ENCODE measurements at places on chromosomes 2 and 18.

DNA sequence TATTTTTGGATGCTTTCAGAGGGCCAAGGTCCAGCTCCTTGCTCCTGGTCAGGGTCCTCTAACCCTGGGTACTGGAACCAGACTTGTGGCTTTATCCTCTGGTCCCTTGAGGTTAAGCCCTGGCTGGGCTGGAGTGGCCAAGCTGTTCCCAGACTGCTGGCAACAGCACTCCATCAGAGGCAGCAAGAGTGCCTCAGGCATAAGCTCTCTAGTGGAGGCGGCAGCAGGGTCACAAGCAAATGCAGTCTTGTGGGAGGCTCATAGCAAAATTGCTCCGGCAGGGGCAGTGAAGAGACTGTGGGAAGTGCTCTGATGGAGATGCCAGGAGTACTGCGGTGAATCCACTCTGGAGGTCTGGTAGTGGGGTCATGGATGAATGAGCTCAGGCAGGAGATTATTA is 128.9 kb upstream of the OTOS start:
- DNase-seq: no peak

- peak; percentile 52 for DNase-seq
Observed at GRCh38 chr2:160353166-160353565, 140.4 kb downstream of the RBMS1 start.

DNA sequence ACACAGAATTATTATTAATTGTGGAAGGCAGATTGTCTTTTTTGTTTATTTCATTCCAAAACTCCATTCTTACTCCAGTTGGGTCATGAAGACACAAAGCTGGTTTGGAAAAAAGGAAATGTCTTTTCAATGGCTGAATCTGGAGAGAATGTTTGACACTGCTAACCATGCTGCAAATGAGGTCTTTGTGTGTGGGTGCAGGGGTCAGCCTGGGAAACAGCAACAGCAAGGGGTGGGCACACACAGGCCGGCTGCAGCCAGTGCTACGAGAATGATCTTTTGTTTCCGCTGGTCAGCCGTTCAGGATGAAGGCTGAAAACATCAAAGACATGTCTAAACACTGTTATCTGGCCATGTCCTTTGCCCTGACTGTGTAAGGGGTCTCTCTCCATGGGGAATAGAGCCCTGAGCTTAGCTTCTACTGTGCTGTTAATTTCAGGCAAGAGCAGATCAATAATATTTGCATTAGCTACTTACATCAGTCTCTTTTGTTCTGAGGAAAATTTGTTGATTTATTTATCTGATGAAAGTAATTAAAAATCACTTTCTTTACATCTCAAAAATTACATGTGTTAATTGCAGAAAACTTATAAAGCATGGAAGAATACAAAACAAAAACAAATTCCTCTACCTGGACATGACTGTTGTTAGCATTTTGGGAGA is 33.3 kb upstream of the E2F6 start:
- no peak for DNase-seq

- peak; percentile 95 for DNase-seq
Observed at GRCh38 chr18:36354989-36355388, 57.5 kb downstream of the FHOD3 start.

GRCh38 chr18:26656944-26657536 is 108.7 kb upstream of the KCTD1 start:
- DNase-seq: peak; percentile 75

GRCh38 chr2:229798446-229799155 is 84.2 kb upstream of the DNER start:
- DNase-seq: no peak

GRCh38 chr2:151862700-151863099 is 34.5 kb upstream of the ARL5A start:
- no peak for DNase-seq

- peak; percentile 80 for DNase-seq
Observed at GRCh38 chr18:23131693-23132319, 3.5 kb upstream of the CABLES1 start.

DNA sequence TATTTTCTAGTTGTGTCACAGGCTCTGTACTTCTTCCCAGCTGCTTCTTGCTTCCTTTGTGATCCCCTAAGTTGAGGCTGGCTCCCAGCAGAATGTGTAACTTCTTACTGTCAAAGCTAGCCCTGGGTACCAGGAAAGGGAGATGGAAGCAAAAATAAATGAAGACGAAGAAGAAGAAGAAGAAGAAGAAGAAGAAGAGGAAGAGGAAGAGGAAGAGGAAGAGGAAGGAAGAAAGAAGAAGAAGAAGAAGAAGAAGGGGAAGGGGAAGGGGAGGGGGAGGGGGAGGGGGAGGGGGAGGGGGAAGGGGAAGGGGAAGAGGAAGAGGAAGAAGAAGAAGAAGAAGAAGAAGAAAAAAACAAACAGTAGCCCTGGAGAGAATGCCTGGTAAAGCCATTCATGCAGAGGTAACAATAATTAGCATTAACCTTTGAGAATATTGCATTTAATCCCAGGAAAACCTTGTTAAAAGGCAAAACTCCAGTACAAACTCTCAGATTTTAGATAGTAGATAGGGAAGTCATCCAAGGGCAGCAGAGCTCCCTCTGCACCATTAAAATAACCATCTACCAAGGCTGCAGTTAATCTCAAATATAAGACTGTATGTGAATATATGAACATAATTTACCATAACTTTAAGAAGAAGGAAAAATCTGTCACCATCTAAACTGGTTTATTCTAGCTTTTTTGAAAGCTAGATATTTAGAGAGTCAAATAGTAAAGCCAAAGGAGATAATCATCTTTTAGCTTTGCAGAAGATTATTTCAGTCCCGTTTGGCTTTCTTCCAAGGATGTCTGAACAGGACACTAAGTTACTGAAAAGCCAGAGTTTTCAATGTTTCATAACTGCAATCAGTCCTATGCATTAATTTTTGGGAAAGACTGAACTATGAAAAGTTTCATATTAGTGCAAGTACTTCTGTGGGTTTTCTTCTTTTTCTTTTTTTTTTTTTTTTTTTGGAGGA is 44.3 kb upstream of the FBXO11 start:
- no peak for DNase-seq

GRCh38 chr18:46166261-46166970 is 62.2 kb downstream of the HAUS1 start:
- no peak for DNase-seq

DNA sequence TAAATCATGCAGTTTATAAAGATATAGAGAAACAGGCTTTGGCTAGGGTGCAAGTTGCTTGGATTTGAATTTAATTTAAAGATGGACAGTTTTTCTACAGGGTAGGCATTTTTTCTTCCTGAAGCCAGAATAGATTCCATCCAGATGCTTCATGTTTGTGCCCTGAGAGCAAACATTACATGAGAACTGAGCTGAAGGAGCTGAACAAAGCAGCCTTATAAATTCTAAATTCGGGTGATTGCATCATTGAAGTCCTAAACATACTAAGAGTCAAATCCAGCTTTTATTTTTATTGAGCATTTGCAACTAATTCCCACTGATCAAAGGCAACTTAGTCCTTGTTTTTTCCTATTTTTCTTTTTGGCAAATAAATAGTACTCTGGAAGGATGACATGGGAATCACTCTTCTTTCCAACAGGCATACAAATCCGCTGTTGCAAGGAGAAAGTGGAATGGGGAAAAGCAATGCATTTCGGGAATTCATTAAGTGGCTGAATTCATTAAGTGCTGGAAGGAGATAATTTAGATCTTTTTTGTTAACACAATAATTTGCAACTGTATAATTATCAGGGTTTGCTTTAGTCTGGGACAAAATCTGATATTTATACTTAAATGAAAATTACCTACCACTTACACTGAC is 828.0 kb downstream of the SLC4A3 start:
- no peak for DNase-seq

DNA sequence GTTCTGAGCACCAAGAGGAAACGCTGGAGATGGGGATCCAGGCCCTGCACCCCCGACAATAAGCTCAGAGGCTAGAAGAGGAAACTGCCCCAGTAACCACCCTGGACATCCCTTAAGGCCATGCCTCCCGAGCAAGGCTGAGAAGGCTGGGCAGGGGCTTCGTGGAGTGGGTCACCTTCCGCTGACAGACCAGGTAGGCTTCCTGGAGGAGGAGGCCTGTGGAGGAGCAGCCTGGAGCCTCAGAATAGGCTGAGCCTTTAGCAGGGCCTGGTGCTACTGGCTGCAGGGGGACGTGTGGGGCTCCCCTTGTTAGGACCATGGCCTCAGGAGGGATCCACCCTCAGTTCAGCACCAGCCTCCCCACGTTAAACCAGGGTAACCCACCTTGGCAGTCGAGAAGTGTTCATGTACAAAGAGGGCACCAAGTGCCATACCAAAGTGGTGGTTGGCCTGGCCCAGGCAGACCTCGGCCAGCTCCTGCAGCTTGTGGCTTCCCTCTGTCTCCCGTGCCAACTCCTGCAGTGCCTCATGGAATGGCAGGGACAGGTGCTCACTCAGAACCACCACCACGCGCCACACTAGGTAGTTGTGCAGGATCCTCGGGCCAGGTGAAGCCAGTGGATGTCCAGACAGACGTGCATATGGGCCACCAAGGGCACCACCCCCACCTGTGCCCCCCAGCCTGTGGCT is 28.5 kb upstream of the ALPP start:
- no peak for DNase-seq

DNA sequence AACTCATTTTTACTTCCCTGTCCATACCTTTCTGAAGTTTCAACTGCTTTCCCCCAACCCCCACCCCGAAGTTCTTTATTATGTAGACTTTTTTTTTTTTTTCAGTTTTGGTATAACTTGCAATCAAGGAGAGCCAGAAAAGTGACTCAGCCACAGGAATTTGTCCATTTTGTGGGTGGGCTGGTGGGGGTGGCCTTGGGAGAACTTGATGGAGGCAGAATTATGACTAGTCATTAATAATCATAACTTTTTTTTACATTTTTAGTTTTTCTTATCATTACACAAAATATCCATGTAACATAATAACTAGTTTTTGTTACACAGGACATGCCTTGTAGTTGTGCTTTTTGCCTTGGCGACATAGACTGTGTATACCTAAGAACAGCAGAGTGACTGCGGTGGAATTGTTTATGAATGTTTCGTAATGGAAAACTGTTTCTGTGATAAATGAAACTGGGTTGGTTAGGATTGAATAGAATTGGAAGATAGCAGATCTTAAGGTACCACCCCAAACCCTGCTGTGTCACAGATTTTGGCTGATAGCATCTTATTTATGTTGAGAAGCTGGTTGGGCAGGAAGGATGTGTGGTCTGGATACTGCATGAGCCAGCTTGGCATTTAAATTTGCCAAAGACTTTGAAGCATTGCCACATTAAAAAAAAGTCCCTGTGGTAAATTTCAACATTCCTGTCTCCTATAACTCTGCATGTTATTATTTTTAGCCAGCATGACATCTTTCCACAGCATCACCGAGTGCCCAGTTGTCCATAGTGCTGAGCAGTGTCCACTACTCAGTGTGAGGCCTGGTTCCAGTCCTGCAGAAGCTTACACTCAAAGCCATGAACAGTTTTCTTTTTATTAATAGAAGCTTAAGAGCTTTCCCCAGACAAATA is 30.7 kb downstream of the LYPD6B start:
- peak; percentile 87 for DNase-seq

- no peak for DNase-seq
Observed at GRCh38 chr2:103165836-103166235, 404.0 kb downstream of the TMEM182 start.

DNA sequence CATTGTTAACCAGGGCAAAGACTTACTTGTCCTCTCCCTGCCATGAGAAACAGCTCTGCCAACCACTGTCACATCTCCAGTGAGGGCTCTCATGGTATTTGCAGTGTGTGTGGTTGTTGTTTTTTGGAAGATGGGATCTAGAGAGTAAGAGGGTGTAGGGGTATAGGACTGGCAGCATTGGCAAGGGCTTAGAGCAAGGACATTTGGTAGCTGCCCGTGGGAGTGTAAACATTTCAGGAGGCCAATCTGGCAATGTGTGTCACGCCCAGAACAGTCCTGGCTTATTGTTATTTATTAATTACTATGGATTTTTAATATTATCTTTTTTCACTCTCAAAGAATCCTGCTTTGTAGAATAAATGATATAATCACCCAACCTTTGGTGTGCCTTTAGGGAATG is 90.5 kb downstream of the TMEM17 start:
- DNase-seq: no peak

- no peak for DNase-seq
Observed at GRCh38 chr2:216121255-216121654, 12.1 kb downstream of the XRCC5 start.

DNA sequence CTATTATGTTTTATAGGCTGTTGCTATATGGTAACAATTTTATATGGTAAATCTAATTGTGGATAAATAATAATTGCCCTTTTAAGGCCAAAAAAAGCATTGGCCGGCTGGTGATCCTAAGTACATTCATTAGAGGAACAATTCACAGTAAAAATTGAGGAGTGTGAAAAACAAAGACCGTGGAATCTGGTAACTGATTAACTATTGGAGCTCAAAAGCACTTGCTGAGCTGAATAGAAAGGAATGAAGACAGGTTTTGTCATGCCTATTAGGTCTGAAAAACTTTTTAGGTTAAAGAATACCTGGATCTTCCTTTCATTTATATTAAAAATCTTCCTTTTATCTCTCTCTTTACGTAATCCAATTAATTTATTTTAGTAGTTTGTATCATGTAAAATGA is 18.5 kb upstream of the RBBP8 start:
- no peak for DNase-seq

- peak; percentile 94 for DNase-seq
Observed at GRCh38 chr2:187390891-187391290, 57.2 kb downstream of the CALCRL start.

GRCh38 chr2:159549234-159549633 is 67.1 kb downstream of the BAZ2B start:
- DNase-seq: peak; percentile 57

DNA sequence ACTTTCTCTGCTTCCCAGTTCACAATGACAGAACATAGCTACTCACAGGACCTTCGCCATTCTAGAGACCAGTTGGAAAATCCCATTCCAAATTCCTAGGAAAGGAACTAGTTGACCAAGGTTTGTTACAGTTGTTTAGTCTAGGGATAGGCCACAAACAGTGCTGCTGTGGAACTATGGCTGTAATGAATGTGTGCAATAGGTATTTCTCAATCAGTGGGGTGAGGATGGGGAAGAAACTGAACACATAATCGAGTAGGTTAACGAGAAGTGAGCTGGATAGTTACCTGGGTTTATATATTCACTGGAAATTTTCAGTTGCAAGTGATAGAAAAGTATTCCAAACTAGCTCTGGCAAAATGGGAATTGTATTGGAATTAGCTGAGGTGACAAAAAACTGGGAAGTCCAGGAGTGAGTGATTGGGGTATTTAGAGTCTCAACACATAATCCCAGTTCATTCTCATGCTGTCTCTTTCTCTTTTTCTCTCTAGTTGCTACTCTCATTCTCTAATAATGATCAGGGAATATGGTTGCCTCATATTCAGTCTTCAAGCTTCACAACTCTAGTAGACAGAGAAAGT is 18.2 kb upstream of the HMSD start:
- no peak for DNase-seq

- peak; percentile 80 for DNase-seq
Observed at GRCh38 chr2:219298759-219299371, 10.3 kb downstream of the PTPRN start.

Data from ELR (cell line).